ENCODE measurements at places on chromosomes 16 and 17.

- no peak for DNase-seq
Observed at GRCh38 chr17:63516910-63517824, 6.0 kb upstream of the KCNH6 start.

DNA sequence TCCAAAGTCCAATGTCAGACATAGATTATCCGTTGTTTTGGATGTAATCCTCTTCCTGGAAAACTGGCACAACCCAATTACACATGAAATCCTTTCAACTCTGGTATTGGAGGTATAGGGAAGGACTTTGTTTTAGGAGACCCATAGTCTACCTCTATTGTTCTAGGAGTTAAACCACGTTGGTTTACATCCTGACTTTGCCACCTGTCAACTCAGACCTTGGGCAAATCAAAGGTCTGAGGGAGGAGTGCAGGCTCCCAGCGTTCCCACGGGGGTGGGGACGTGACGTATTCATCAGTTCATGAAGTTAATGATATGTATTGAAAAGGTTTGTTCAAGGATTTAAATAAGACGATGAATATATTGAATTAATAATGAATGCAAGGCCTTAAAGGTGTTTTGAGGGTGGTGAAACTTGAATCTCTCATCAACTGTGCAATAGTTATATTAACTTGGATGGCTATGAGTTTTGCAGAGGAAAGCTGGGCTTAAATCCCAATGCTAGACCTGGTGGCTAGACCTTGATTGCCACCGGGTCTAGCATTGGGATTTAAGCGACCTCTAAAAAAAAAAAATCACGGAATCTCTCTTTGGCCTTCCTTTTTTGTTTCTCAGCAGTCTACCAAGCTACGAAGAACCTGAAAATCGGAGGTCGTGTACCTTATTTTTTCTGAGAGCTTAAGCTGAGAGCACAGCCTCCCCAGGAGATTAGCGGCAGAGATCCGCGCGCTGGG, 744 bp upstream of the NF1 start:
- DNase-seq: peak; percentile 71

- peak; percentile 94 for DNase-seq
Observed at GRCh38 chr17:19019041-19019941, 14.7 kb upstream of the FAM83G start.

GRCh38 chr16:55489119-55489955, 10.3 kb downstream of the MMP2 start:
- no peak for DNase-seq

DNA sequence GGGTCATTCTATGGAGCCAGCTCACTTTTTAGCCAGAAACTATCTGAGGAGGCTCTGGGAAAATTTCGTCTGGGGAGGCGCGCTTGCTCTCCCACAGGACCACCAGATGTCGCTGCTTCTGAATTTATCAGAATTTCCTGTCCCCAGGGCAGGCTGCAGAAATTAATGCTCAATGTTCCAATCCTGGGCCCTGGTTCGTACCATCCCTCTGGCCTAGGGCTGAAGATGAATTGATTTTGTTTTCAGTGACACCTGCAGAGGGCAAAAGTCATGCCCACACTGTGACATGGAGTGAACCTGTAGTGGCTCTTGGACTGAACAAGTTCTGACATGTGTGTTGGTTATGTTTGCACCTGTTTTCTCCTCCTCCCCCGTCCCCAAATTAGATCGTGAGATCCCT, 482.6 kb downstream of the NPIPA7 start:
- DNase-seq: peak; percentile 77

DNA sequence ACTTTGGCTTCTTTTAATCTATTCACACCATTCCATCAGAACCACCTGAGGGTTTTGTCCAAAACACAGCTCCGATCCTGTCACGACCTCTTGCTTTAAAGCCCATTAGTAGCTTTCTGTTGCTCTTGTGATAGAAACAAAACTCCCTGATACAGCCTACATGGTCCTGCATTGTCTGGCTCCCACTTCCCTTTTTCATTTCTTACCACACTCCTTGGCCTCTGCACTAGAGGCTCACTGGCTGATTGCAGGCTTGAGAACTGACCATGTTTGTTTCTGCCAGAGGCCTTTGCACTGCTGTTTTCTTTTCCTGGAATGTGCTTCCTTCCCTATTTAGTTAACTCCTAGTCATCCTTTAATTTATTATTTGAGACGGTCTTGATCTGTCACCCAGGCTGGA, 23.7 kb downstream of the IST1 start:
- DNase-seq: no peak

DNA sequence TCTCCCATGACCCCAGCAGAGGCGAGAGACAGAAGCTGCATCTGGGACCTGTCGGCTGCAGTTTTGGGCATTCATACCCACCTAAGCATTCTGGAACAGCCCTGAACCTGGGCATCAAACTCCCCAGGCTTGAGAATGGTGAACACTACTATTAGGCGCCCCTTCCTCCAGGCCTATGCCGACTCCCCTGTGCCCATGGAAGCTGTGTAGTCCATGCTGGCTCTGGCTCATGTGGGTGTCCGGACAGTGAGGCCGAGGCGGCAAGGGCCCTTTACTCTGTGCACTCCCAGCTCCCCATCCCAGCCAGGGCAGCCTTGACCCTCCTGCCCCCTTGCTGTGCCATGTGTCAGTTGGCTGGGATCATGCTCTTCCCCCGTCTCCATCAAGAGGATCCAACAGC, 89.0 kb upstream of the TOB1 start:
- no peak for DNase-seq

GRCh38 chr16:563072-563644, 3.0 kb downstream of the PRR35 start:
- DNase-seq: no peak

DNA sequence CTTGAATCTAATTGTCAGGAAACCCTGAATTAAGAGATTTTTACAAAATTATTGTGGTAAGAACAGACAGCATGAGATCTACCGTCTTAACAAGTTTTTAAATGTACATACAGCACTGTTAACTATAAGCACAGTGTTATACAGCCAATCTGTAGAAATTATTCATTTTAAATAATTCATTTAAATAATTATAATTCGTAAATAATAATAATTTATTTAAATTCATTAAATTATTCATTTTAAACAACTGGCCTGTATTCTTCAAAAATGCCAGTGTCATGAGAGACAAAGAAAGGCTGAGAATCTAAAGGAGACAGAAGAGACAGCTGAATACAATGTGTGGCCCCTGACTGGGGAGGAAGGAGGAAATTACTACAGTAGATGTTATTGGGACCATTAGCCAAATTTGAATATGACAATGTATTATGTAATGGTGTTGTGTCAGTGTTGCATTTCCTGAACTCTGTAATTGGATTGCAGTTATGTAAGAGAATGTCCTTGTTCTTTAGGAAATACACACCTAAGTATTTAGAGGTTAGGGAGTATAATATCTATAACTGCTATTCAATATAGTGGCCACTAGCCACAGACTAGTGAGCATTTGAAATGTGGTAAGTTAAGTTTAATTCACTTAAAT, 2.3 kb downstream of the RSAD1 start:
- DNase-seq: no peak

GRCh38 chr17:10226930-10227695, 28.7 kb upstream of the GAS7 start:
- DNase-seq: peak; percentile 81

GRCh38 chr16:31080035-31080629, 5.9 kb downstream of the ZNF646 start:
- no peak for DNase-seq

GRCh38 chr16:275786-276232, at the start of gene RGS11:
RGS11 (minus strand) TSS chr16:275944; CDS start chr16:275911, 33 bp downstream.
- DNase-seq: no peak

DNA sequence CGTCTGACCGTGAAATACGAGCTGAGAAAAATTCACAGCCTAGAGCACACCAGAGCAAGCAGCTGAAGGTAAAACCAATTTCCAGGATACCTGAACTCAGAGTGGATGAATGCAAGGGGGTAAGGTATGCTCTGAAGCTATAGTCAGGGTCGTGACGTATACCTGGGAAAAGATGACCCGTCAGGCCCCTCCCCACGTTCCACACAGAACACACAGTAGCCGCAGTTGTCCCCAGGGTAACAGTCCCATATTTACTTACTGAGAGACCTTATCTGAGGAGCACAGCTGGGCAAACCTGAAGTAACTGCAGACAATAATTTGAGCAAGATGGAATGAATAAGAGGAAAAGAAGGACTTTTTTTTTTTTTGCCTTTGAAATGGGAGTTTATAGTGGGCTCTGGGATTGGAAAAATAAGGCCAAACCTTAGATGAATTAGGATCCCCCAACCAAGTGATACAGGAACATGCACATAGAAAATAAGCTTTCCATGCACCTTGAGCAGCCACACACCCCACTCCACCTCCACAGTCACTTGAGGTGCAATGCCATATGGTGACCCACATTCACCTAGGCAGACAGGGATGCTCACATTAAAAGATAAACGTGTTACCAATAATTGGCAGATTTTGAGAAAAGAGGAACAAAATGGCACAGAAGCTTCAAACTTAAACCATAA, 38.0 kb downstream of the ABCA6 start:
- DNase-seq: no peak
